Esophagus squamous epithelium (tissue), 5 donors: ENCODE measurements at places on chromosomes 6 and 20.

DNA sequence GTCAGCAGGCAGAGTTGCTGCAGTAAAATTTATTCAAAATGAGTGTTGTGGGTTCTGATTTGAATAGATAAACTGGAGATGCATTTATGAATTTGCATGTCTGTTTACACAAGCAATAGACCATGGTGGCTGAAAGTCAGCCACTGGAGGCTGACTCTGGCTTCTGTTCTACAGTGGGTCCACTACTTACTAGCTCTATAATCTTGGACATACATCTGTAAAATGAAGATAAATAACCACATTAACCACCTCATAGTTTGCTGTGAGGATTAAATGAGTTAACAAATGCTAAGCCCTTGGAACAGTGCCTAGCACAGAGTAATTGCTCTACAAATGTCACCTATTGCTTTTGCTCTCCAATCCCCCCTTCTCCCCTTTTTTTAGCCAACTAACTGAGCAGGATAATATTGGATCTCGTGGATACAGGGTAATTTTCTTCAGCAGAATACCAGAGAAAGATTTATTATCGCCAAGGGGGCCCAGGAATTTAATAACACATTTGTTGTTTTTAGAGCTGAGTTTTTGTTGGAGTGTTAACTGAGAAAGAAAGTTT is 1.4 kb upstream of the PM20D2 start:
- no peak for DNase-seq

GRCh38 chr6:162468326-162468725 is 259.2 kb downstream of the PRKN start:
- DNase-seq = no peak

GRCh38 chr20:50141811-50142561 is 11.5 kb downstream of the PEDS1 start:
- no peak for DNase-seq

DNA sequence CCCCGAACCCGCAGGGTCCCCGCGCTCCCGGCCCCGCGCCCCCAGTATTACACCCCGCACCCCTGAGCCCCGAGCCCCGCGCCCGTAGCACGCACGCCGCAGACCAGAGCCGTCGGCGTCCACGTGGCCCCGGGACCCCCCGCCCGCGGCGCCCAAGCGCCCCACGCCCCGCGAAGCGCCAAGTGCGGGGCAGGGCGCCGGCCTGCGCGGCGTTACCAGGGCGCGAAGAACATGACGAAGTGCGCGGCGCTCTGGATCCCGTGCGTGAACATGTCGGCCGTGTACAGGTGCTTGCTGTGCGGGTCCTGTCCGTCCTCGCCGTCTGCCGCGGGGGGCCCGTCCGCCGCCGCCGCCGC is 312 bp downstream of the TXNDC5 start:
- no peak for DNase-seq

- no peak for DNase-seq
Measured at GRCh38 chr6:81640891-81641290, 111.6 kb downstream of the TENT5A start.

DNA sequence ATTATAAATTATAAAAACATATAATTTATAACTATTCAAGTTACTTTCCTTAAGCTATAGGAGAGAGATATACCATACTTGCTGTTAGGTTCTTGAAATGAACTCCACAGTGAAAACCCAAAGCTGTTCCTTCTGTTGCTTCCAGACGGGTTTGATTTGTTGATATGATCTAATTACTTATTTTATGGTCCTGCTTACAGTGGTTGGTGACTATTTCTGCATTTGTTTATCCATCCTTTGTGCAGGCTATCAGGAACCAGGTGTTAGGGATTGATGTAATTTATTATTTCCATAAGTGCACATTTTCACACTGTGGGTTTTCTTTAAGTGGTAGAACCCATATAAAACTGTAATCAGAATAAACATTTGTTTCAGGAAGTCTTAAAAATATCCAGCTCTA is 167.1 kb downstream of the KIF6 start:
- DNase-seq = no peak

- DNase-seq = no peak
Measured at GRCh38 chr6:124798942-124799496, 163.2 kb upstream of the RNF217 start.

GRCh38 chr6:118770835-118771234 is 119.4 kb upstream of the CEP85L start:
- DNase-seq = no peak

GRCh38 chr6:37988696-37989095 is 169.2 kb downstream of the ZFAND3 start:
- no peak for DNase-seq

DNA sequence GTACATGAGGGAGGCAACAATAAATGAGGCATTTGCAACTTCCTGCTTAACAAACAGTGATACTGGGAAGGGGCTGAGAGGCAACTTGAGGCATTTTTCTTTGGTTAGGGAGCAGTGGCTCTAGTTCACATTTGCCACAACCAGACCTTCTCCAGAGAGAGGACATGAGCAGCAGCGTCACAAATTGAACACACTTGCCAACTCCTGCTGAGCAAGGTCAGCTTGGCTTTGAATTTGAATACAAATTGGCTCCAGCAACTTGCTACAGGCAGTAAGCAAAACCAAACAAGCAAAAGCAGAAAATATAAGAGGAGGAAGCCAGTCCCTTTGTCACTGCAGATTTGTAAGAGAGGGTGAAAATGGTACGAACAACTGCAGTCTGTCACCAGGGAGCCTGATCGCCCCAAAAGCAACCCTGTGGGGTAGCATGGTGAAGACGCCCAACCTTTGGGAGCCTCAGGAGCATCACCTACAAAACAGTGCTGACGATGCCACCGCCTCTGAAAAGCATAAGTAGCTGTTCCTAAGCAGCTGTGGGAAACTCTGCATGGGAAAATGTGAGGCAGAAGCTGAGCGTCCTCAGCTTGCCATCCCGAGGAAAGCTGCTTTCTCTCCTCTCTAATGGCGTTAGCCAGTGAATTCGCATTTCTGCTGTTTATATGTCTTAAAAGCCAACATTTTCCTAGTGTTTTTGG is 378.7 kb downstream of the RNGTT start:
- no peak for DNase-seq

DNA sequence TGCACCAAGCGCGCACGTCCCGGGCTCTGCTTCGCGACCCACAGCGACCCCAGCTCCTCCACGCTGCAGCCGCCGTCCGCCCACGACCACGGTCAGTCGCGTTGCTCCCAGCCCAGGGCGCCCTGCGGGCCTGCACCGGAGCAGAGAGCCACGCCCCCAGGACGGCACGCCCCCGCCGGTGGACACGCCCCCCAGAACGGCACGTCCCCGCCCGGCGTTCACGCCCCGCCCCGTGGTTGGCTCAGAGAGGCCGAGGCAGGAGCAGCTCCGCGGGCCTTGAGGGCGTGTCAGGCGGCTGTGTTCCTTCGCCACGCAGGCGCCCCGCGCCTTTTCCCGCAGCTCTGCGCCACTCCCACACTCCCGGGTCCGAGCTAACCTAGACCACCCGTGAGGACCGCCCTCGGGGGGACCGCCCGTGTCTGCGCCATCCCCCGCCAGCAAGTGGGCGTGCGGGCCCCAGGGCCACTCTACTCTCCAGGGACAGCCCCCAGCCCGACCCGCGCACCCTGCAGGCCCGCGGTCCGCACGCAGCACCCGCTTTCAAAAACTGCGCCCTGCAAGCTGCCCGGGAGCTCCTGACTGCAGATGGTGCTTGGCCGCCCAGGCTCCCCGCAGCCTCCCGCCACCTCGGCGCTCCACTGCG is at the start of gene RNASET2:
Gene RNASET2 (minus strand): TSS at position 107 of the 643 bp plus-strand sequence. CDS start 368 bp downstream, outside the sequence.
- DNase-seq = peak; percentile 81

DNA sequence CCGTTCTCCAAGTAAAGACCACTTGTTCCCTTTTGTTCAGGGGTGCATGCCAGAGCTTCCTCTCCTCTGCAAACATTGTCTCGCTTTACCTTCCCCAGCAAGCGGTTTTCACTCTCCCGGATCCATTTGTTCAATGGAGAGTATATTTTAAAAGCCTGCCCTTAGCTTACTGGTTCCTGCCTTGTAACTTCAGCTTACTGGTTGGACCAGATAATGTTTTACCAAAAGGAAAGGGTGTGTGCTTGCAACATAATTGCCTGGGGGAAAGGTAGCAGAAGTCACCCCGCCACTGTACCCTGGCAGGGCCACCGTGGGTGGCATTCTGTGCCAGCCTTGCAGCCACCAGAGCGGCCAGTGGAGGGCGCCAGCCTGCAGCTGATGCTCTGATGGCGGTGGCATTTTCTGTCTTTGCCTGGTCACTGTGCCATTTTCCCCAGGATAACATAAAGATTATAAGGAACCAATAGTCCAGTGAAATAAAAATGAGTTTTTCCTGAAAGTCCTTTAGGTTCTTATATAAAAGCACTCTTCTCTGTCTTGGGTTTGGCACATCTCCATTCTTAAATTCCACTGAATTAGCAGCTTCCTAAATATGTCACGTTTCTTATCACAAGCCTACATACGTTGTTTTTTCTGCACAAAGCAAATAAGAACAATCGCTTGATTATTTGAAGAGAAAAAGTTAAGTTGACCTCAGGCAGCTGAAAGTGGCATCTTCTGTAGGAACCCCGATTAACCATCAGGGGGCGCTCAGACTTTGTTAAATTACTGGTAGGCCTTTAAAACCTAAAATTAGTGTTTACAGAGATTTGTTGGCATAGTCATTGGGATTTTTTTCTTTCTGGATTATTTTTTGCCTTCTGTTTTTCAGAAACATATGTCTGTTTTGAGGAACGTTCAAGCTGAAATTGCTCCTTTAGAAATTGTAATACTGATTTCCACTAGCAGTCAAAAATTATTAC is 67.4 kb upstream of the XRN2 start:
- DNase-seq = no peak

- no peak for DNase-seq
Measured at GRCh38 chr6:11938285-11938890, 73.7 kb upstream of the HIVEP1 start.

DNA sequence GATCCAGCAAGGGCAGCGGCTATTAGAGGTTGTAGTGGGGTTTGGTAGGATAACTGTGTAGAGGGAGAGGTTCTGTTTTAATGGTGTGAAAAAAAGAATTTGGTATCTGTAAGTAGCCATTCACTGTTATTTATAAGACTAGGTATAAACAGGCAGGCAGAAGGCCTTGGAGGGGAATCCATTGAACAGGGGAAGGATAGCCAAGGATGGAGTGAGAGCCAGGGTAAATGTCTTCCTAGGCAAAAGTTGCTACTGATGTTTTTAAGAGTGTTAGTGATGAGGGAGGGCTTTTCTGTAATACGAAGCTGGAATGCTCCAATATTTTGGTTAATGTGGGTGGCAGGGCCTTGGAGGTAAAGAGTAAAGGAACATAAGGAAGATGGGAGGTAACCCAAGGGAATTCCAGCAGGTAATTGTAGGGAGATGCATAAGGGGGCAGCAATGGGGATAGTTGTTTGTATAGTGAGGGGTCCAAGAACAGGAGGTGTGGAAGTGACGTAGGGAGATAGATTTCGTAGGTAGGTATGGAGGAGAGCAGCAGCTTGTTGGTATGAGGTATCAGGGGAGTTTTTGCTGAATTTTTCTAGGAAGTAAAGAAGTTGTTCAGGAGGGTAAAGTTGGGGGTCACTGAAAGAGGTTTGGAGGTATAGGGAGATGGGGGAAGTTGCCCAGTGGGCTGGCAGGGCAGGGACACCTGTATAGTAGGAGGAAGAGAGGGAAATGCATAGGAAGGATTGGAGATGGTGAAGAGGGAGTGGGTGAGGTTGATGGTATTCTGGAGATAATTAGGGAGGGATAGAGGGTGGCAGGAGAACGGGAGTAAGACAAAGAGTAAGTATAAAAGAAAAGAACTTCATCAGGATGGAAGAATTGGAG is 752.4 kb upstream of the ADGRB3 start:
- DNase-seq = no peak

- no peak for DNase-seq
Measured at GRCh38 chr6:38483526-38483925, 156.2 kb downstream of the BTBD9 start.

DNA sequence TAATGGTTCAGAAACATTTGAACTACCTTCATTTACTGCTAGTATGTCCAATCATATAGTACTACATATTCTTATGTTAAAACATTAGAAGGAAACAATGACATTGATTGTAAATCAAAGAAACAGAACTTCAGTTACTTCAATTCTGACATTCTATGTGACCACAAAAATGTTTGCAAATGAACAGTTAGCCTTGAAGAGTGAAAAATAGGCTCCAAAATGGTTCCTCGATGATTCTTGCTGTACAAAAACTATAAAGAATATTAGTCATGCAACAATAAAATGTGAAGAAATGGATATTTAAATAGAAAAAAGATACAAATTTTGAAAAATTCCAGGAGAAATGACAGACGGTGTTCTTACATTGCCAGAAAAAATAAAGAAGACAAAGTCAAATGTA is 686.9 kb downstream of the BCKDHB start:
- no peak for DNase-seq

DNA sequence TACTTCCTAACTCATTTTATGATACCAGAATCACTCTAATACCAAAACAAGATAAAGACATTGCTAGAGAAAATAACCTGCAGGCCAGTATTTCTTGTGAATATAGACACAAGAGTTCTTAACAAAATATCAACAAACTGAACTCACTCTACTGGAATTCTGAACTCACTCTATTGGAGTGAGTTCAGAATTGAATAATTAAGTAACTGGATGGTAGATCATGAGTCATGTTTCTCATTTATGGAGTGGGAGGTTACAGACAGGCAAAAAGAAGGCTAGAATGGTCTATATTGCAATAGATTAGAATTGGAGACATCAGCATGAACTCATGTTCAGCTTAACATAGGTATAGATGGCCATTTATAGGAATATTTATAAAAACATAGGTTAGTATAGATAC is 26.6 kb upstream of the C6orf58 start:
- DNase-seq = no peak

DNA sequence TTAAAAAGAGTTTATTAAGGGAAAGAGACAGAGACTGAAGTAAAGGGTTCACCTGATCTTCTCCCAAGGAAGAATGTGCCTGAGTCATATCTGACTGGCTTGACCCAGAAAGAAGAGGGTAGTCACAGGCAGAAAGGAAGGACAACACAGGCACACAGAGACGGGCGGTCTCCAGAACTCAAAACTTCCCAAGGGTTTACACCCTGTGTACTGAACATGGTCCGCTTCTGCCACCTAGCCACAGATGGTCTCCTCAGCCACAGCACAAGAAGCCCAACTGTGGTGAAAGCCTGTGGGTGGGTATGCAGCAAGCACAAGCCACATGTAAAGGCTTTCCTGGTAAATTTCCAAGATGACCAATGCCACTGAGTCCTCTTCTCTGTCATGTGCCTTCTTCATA is 17.2 kb downstream of the UNC5CL start:
- DNase-seq = no peak

- no peak for DNase-seq
Measured at GRCh38 chr6:15796130-15796771, 133.4 kb upstream of the DTNBP1 start.
